ENCODE measurements at places on chromosomes 4 and X. TPM values are rescaled to one million over a fixed set of nuclear protein-coding genes. Genes with fewer than 3 reads are reported as not detected.

Gene SLC6A14
- total RNA-seq = not detected

Gene FAM9A
- total RNA-seq = not detected

Gene TGIF2LX
- total RNA-seq = not detected

Gene FRAS1
- total RNA-seq = not detected

Gene ANK2
- total RNA-seq = 1.9 TPM

Gene OTC
- total RNA-seq = not detected

Gene CLIC2
- 0.65 TPM for total RNA-seq

Gene LIMCH1
- total RNA-seq = not detected

- DNase-seq = no peak
Measured at GRCh38 chrX:19332983-19333382, 10.7 kb upstream of the PDHA1 start.

DNA sequence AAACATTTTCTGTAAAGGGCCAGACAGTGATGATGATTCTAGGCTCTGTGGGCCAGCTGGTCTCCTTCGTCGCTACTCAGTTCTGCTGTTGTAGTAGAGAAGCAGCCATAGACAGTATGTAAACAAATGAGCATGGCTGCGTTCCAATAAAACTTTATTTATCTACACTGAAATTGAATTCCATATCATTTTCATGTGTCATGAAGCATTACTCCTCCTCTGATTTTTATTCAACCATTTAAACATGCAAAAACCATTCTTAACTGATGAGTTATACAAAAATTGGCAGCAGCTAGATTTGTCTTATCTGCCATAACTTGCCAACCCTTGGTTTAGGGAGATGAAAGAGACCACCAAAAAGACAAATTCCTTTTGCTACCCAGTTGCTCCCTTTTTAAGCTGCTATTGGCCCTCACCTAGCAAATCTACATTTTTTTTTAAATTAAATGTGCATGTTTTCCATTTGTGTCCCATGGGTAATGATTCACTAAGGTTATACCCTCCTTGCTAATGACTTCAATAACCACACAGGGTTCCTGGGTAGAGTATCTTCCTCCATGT lies 309.9 kb downstream of the DHX15 start:
- no peak for DNase-seq

GRCh38 chrX:104310090-104310489 lies 55.4 kb upstream of the ESX1 start:
- no peak for DNase-seq

DNA sequence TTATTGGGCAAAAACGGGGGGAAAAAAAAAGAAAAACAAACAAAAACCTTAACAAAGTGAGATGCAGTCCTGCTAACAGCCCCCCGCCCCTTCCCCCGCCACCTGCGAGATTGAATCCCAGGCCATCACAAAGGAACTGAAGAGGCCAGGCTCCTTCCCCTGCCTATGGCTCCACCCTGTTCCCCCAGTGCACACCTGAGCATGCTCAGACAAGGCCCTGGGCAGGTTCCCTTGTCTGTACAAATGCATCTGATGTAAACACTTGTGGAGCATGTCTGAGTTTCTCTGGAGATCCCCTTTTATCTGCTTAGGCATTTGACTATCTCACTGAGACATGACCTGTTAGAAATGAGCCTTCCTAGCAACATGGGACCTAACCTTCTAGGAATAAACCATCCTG lies 983.7 kb upstream of the PABPC4L start:
- DNase-seq = no peak

- no peak for DNase-seq
Measured at GRCh38 chr4:182018691-182019090, 224.5 kb upstream of the TENM3 start.

DNA sequence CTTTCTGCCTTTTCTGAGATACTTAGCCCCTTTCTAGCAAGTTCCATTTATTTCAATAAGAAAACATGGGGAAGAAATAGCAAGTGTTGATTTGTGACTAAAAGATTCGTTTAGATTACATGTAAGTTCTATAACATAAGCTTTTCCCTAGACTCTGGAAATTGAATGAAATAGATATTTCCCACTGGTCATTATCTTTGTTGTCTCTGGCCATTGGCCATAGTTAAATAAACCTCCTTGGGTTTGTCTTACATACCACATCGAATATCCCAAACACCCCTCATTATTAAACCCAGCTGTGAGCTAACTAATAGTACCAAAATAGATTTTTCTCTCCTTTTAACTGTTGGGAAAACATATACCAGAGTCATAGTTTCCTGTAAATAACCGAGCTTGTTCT lies 534.8 kb downstream of the IQCM start:
- no peak for DNase-seq

- DNase-seq = no peak
Measured at GRCh38 chr4:7761312-7761711, 178.3 kb downstream of the AFAP1 start.

GRCh38 chr4:112855058-112855457 lies 194.4 kb upstream of the ANK2 start:
- DNase-seq = no peak

DNA sequence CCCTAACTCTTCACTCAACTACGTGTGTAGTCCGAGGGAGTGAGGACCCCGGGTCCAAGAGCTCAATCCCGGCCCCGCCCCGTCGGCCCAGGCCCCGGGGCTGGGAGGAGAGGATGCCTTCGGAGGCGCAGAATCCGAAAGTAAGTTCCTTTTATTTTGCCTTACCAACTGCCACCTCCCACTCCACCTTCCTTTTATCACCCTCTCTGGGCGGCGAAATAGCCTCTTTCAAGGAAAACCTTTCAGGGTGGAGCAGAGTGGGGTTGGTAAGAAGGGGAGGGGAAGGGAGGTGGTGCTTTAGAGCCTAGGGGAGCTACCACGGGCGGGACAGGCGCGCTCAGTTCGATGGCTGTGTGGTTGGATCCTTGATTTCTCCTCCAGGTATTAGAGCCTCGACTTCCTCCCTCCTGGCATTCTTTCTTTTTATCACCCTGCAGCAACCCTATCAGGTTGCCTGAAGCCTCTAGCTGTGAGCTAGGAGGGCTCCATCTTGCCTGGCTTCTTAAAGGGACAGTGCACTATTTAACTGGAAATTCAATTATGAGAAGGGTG lies 191.2 kb downstream of the RRAGB start:
- peak; percentile 20 for DNase-seq

GRCh38 chrX:110125446-110126162 lies 122.7 kb downstream of the TMEM164 start:
- DNase-seq = no peak

- DNase-seq = no peak
Measured at GRCh38 chr4:26351685-26352084, 30.9 kb downstream of the RBPJ start.

Data from activated CD4-positive, alpha-beta memory T cell treated with anti-CD3 and anti-CD28 coated beads, Interleukin-2, amount 10 ng/mL, durations not matched to agents 7 days and 5 days (primary cell).